ENCODE measurements at places on chromosomes 4 and X.

- DNase-seq, result no peak
Measured at GRCh38 chrX:134599184-134599914, 58.9 kb downstream of the PLAC1 start.

- DNase-seq, result no peak
Measured at GRCh38 chr4:86685401-86685800, 91.3 kb downstream of the PTPN13 start.

- DNase-seq, result no peak
Measured at GRCh38 chrX:118459494-118459893, 36.1 kb upstream of the DOCK11 start.

- DNase-seq, result no peak
Measured at GRCh38 chrX:109643687-109644086, 18.7 kb upstream of the KCNE5 start.

GRCh38 chrX:20352504-20352903 lies 85.8 kb upstream of the RPS6KA3 start:
- DNase-seq, result no peak

DNA sequence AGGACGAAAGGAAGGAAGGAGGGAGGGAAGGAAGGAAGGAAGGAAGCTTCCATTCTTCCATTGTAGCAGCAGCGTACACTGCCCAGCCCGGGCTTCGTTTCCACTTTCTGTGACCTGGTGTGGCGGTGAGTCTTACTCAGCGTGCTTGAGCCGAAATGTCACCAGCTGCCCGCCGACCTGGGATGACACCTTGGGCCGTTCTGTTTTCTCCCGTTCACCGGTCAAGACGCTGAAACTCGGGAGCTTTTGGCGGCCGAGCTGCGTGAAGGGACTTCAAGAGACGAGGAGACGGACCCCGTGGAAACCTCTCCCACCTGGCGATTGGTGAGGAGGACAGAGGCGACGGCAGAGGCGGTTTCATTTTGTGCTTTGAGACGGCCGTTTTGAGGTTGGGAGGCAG lies 47.1 kb upstream of the PPP2R3B start:
- DNase-seq, result no peak

DNA sequence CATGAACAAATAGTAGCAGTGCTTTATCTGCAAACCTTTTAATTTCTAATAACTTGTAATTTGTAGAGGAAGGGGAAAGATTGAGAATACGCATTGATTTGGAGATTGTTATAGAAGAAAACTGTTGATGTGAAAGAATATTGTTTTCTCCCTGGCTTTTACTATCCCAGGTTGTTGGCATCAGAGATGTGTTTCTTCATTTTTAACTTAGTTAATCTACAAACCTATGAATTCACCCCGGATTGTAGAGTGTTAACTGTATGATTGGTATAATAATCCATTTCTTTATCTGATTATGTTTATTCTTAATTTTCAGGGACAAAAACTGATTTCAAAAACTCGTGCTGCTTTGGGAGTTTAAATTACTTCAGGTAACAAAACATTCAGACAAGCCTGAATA lies 18.9 kb downstream of the AFP start:
- DNase-seq, result no peak

GRCh38 chr4:48360285-48361011 lies 19.1 kb downstream of the SLAIN2 start:
- no peak for DNase-seq

- DNase-seq, result no peak
Measured at GRCh38 chr4:43843501-43843900, 605.1 kb downstream of the KCTD8 start.

GRCh38 chr4:144449611-144450010 lies 196.3 kb upstream of the HHIP start:
- DNase-seq, result no peak

DNA sequence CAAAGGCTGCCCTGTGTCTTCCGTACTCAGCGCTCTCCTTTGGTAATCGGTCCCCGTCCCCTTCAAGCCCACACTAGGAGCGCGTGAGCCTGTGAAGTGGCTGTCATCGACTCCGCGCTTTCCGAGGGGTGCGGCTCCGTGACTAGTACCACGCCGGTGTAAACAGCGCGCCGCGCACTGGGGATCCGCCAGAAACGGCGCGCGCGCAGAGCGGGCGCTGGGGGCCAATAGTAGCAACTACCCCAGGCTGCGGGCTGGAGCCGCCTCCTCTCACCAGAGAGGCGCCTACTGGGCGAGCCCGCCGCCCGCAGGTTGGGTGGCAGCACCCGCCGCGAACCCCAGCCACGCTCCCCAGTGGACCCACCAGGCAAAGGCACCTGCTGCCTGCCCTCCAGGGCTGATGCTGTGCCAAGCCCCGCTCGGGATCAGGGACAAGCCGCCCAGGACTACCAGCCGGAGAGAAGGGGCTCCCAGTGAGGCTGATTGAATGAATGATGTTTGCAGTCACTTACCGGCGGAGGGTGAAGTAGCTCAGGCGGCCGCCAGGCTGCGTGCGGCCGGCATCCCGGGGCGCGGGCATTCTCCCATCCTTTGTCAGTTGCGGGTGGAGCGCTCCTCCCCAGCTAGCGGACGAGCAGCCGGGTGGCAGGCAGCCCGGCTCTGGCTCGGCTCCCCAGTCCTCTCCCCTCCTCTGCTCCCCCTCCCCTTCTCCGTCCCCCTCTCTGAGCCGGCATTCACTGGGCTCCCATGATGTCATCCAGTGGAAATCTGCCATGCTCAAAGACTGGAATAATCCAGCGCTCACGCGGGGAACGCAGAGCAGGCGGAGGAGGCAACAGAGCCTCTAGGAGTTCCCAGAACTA lies 370.3 kb upstream of the SMIM31 start:
- DNase-seq, result no peak

- DNase-seq, result no peak
Measured at GRCh38 chrX:39043838-39044550, 242.7 kb downstream of the MID1IP1 start.

GRCh38 chr4:15897577-15897976 lies 41.0 kb downstream of the FGFBP1 start:
- DNase-seq, result no peak

DNA sequence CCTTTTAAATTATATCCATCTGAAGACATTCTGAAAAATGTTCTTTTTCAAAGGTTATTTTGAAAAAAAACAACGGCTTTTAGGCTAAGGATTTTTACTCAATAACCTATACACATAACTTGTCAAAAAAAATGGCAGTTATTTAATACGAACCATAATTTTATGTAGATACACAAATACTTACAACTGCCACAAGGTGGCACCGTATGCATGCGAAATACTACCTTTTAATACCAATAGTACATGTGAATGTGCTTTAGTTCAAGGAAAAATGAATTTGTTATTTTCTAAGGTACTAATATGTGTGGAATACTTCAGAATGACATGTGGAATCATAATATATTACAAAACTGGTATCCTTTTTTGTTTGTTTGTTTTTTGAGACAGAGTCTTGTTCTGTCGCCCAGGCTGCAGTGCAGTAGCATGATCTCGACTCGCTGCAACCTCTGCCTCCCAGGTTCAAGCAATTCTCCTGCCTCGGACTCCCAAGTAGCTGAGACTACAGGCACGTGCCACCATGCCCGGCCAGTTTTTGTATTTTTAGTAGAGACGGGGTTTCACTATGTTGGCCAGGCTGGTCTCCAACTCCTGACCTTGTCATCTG lies 4.6 kb upstream of the MAD2L1 start:
- no peak for DNase-seq

DNA sequence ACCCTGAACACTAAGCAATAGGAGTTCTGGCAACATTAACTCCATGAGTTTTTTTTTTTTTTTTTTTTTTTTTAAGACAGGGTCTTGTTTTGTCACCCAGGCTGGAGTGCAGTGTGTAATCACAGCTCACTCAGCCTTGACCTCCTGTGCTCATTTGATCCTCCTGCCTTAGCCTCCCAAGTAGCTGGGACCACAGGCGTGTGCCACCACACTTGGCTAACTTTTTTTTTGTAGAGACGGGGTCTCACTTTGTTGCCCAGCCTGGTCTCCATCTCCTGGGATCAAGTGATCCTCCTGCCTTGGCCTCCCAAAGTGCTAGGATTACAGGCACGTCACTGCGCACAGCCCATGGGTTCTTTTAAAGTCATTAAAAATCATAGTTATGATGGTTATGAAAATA lies 5.1 kb downstream of the RHOH start:
- DNase-seq, result no peak

DNA sequence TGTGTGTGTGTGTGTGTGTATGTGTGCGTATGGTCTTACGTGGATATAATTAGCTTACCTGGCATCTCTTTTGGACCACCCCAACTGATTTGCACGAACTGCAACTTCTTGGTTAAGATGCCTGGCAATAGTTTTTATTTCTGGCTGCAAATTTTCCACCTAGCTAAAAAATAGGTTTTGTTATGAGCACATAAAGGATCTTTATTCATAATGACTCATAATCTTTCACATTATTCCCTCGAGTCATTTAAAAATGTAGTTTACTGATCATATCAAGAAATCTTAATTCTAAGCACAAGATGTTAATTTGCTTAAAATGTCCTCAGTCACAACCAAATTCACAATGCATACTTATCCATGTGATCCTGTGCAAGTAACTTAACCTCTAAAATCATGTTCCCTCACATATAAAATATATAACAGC lies 1.5 kb downstream of the COX18 start:
- no peak for DNase-seq

GRCh38 chr4:147717878-147718277 lies 14.0 kb upstream of the ARHGAP10 start:
- DNase-seq, result no peak

GRCh38 chrX:40617566-40617965 lies 5.7 kb upstream of the MPC1L start:
- DNase-seq, result no peak

GRCh38 chr4:127782025-127782274 lies 172 bp upstream of the HSPA4L start:
- peak; percentile 34 for DNase-seq

DNA sequence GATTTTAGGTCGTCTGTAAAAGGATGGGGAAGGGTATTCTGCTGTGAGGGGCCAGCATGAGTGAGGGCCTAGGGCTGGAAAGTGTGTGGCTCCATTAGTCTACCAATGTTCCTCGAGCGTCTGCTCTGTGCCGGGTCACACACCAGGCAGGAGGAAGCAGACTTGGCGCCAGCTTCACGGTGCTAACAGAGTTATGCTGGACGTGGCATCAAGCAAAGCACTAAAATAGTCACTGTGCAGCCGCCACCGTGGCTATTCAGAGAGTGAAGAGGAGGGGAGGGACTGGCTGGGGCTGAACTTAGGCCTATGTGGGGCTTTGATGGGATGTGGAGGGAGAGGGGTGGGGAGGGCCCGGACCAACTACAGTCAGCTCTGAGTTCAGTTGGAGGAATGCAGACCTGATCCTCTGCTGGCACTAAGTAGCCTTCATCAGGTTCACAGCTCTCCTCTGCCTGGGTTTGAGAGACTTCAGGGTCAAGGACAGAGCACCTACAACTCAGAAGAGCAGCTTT lies 83.9 kb upstream of the MSX1 start:
- no peak for DNase-seq

GRCh38 chr4:183172881-183173280 lies 73.8 kb downstream of the WWC2 start:
- no peak for DNase-seq

- no peak for DNase-seq
Measured at GRCh38 chr4:5203993-5204310, 152.7 kb downstream of the STK32B start.

- no peak for DNase-seq
Measured at GRCh38 chrX:1807301-1807731, 192.5 kb downstream of the ASMT start.

DNA sequence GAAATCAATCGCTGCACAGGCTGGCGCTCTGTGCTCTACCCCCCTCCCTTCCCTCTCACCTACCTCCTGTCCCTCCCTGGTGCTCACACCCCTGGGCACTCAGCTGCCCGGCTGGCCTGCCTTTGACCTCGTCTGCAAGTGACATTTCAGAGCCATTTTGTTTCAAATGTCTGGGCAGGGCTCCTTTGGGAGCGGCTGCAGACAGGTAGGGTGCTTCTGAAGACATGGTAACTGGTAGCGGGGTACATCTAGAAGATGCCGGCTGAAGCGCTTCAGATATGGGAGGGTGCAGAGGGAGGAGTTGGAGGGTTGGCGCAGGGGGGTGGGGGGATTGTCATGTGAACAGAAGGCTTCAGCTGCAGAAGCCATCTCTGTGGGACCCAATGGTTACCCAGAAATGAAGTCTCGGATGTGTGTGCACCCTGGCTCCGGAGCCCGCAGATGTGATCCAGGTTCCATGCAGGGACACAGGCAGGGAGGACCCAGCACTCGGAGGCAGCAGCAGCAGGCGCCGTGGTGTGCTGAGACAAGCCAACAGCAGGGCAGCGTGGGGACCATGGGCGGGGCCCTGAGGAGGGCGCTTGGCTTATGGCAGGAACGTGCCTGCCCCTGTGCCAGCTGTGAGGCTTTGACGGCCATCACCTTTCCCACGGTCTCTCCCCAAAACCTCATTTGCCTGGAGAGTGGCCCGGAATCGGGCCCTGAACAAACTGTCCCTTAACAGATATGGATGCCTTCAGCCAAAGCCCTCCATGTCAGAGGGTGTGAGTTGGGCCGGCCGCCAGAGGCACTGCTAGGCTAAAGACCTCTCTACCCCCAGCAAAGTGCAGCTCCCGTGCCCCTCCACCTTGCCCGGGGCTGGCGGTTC lies 7.6 kb upstream of the DUSP9 start:
- DNase-seq, result no peak

GRCh38 chr4:149084144-149084543 lies 641.9 kb upstream of the NR3C2 start:
- DNase-seq, result no peak

GRCh38 chr4:118285931-118286330 lies 66.9 kb downstream of the PRSS12 start:
- no peak for DNase-seq

DNA sequence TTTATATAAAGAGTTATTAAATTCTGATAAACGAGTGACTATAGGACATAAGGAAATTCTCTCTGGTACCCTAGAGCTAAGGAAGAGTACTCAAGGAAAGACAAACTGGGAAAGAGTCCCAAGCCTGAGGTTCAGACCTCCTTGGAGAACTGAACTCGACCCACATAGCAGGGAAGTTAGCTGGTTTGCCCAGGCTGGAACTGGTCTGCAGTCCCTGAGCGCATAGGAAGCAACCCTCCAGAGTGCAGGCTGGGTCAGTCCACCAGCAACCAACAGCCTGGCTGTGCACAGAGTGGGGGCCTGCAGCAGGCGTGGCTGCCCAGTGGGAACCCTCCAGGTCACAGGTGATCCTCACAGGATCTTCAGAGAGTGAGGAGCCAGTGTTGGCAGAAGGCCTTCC lies 114.1 kb downstream of the SOWAHB start:
- DNase-seq, result no peak

- no peak for DNase-seq
Measured at GRCh38 chr4:79087071-79087470, 147.8 kb upstream of the PAQR3 start.

DNA sequence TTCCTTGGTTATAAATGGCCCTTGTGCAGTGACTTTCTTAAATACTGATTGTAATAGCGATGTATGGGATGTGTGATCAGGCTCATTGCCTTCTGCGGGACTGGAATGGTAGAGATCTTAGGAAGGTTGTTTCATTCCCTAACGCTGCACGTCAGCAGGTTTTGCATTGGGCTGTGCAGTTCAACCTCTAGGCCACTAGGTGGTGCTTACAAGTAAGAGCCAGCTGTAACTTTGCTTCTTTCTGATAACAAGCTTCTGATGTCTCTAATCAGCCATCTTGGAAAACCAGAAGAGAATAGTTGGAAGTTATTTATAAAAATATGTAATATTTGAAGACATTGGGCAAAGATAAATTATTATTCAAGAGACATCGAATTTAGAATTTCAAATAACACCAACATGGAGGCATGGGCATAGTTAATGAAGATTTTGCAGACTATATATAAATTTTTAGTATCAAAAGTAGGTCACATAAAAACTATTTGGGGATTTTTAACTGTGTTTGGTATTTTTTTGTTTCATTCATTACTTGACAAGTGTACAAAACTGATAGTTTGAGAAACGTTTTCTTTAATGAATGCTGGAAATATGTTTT lies 339.7 kb upstream of the PCDH7 start:
- DNase-seq, result no peak
